ENCODE measurements at places on chromosomes 7 and 10.

DNA sequence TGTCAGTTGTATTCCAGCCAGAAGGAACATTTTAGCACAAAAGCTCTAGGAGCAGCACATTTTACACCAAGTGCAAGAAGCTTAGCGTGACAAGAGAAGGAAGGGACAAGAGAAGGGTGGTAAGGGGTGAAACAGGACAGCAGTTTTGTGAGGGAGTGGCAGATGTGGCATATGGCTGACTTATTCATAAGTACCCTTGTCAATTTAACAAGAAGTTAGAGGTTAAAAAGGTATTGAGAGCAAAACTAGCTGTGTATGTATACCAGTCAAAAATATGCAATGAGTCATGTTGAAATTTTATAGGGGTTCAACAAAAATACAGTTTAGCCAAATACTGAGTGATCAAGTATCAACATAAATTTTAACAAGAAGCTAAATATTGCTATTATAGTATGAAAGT lies 561.5 kb upstream of the POT1 start:
- DNase-seq: no peak

DNA sequence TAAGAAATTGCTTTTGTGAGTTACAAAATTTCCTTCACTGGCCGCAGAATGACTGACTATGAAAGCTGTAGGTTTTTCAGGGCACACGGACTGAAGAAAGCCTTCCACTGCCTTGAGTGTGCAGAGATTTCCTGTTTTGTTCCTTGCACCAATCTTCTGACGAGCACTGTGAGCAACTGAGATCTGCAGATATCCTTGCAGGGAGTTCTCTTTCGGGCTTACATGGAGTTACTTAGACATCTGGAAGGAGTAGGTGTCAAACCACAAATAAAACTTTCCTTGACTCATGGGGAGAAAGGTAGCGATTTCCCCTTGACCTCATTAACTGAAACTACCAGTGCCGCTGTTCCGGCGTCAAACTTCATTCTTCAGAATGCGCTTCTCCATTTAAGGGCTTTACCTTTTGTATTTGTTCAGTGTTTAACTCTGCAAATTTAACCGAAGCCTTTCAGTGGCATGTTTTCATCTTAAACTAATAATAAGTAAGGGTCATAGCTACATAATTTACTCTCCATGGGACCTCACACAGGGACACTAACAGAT lies 1175.3 kb downstream of the GATA3 start:
- DNase-seq: no peak

GRCh38 chr7:6026820-6027311 lies 4.3 kb upstream of the ANKRD61 start:
- DNase-seq: no peak

DNA sequence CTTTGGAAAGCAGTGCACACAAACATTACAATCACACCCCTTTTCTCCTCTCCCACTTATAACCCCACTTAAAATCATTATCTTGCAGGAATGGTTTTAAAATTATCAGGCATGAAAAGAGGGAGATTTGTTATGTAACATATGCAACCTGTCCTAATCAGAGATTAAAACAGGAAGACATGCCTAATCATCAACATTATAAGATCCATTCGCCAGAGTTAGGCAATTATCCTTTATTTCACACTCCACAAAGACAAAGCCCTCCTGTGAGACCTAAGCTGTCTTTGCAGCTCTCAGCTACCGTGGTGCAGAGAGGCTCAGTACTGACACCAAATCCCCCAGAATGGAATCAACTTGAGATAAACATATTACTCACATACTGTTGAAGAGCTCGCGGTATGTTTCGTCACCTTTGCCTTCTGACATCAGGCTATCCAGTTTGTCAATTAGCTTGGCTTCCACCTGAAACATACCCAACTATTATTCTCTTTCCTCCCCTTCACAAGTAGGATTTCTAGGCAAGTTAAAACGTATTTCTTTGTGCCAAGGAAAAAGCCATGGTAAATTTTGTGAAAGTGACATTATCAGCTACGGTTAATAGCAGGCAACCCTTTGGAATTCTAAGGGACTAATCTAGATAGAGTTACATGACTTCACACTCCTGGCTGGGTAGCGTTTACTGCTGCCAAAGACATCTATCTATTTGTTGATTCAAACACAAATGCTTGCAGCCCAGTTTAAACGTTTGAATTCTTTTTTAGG lies 226.2 kb upstream of the IMMP2L start:
- DNase-seq: peak; percentile 18

GRCh38 chr10:51145375-51145774 lies 71.1 kb downstream of the PRKG1 start:
- DNase-seq: no peak

DNA sequence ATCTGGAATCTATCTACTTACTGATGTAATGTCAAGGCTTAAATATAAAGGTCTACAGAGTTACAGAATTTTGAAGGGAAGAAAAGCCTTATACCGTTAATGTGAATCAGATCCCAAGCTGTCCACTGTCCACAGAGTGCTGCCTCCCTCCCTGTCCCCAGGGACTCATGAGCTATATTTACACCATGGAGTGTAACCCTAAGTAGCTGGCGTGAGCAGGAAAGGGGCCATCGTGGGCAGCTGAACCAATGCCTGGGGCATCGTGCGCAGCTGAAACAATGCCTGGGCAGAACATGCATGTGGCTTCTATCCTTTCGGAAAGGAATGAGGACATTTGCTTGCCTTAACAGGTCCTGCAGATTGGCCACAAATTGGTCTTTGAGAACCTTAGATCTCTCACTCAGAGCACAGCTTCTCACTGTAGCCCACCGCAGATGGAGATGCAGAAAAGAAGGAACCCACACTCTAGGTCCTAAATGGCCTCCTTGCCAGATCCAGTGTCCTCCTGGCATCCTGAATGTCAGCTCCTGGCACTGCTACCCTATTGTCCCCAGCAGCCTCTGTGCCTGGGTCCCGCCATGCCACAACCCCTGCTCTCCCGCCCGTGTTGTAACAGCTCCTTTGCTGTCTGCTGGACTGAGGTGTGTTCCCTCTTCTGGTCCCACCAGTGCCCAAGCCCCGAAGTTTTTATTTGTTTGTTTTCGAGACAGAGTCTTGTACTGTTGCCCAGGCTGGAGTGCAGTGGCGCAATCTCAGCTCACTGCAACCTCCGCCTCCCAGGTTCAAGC lies 30.3 kb downstream of the CCDC3 start:
- DNase-seq: peak; percentile 81

DNA sequence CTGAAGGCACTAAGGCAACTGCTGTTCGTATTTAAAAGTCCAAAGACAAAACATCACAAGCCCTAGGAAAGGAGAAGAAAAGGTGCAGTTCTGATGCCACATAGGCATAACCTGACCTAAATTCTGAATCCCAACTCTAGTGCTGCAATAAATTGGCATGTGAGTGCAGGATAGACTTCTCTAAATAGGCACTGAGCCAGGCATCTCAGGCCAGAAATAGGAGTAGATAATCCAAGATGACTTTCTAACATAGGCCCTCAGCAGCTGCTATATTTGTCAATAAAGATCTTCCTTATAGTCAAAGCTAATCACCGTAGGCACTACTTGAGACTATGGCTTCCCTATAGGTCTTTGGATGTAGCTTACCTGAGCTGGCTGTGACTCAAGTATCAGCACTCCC lies 1163.8 kb downstream of the SORCS1 start:
- no peak for DNase-seq

DNA sequence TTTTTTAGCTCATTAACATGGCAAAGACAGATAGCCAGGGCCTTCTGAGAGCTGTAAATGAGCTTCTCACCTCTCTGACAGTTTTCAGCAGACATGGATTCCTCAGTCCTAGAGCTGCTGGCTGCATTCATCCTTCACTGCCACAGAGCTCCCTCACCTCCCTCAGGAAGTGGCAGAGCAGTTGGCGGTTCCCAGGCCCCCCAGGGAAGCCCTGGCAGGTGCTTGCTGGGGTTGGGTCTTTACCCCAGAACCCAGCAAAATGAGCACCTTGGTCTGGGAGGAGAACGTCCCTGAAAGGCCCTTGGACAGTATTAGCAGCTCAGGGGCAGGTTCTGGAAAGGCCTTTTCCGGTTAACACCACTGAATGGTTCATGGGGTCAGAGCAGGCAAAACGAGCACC lies 288.0 kb downstream of the PTPRN2 start:
- DNase-seq: no peak

DNA sequence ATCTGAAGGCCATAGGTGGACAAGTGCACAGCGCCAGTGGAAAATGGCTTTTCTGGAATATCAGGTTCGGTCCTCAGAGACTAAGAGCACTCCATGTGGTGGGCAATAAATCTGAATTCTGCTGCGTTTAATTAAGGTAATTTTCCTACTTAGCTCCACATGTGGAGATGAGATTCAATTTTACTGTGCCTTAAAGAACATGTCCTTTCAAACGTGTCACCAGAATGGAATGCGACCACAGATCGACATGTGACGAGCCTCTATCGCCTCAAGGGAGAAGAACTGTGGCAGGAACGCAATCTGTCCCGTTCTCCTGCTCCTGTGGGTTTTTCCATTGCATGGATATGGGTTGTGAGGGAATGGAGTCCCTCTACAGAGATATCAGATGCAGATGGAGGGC lies 205.3 kb upstream of the ZNF32 start:
- DNase-seq: peak; percentile 78

DNA sequence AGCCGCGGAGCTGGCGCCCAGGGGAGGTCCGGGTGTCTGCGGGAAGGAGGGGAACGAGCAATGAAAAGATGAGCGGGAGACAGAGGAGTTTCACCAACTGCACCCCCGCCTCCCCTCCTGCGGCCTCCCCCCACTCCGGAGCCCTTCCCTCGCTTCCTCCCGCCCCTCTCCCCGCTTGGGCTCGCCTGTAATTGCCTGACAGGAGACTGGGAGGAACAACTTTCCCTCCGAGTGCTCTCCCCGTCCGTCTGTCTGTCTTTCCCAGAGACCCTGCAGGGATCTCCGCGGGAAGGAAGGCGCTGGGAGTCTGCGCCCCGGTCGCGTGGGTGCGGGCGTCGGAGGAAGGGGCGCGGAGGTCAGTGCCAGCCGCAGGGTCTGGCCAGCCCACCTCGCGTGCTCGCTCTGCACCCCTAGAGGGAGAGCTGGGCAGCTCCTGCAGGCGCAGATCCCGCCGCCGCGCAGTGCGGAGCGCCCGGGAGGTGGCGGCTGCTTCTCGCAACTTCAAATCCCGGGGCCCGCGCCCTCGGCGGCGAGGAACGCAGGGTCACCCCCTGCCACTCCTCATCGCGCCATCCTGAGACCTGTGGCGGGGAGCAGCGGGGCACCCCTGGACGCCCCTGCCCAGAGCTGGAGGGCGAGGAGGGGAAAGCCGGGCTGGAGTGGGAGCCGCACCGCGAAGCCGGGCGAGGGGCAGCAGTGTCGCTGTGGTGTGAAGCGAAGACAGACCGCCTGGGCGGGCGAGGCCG lies 511 bp upstream of the NRP1 start:
- peak; percentile 89 for DNase-seq

- DNase-seq: no peak
These were observed 9.0 kb downstream of the MGAM2 start for GRCh38 chr7:142120524-142120923.

- DNase-seq: peak; percentile 6
These were observed 103.5 kb upstream of the PDLIM1 start for GRCh38 chr10:95394161-95394880.

DNA sequence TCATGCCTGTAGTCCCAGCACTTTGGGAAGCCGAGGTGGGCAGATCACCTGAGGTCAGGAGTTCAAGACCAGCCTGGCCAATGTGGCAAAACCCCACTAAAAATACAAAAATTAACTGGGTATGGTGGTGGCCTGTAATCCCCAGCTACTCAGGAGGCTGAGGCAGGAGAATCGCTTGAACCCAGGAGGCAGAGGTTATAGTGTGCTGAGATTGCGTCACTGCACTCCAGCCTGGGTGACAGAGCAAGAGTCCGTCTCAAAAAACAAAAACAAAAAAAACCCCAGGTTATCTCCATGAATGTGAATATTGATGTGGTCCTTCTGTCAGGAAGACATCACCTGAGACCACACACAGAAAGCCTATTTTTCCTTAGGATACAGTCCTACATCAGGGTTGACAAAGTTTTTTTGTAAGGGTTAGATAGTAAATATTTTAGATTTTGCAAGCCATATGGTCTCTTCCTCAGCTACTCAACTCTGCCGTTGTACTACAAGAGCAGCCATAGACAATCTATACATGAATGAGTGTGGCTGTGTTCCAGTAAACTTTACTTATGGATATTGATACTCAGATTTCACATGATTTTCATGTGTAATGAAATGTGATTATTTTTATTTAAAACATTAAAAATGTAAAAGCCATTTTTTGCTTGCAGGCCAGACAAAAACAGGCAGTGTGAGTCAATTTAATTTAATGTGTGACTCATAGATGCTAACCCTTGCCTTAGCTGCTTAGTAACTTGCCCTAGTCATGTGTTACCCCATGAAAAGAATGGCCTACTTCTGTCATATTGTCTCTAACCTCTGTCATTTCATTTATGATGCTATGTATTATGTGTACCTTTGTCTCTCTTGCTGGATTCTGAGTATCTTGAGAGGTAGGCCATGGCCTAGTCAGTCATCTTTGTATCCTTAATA lies 78.1 kb downstream of the TPST1 start:
- peak; percentile 89 for DNase-seq

DNA sequence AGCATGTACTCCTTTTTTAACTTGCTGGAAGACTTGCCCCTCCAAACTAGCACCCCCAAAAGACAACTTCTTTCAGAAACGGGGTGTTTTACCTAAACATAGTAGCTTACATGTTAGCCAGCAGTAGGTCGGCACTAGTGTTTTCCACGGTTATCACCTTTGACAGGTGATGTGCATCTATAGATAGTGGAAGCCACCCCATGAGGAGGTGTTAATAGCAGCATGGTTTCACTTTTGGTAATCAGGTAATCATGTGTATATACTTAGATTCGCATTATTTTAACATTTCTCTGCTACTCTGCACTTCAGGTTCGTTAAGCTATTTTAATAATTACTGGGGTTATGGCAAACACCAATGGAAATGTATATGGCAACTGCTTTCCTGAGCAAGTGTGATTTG lies 17.6 kb downstream of the SRI start:
- DNase-seq: no peak
